ENCODE measurements at places on chromosomes 6 and 20. TPM values are rescaled to one million over a fixed set of nuclear protein-coding genes. Genes with fewer than 3 reads are reported as not detected.
A peak's percentile ranks its signal among the peaks of the same experiment; 100 is the strongest.

HFE gene
- 13.2 TPM for total RNA-seq

TFEB gene
- total RNA-seq = 3.1 TPM

BPIFB1 gene
- total RNA-seq = not detected

KHDC1L gene
- 0.21 TPM for total RNA-seq

ELOVL2 gene
- total RNA-seq = 0.18 TPM

ZNF391 gene
- total RNA-seq = 3.5 TPM

DNA sequence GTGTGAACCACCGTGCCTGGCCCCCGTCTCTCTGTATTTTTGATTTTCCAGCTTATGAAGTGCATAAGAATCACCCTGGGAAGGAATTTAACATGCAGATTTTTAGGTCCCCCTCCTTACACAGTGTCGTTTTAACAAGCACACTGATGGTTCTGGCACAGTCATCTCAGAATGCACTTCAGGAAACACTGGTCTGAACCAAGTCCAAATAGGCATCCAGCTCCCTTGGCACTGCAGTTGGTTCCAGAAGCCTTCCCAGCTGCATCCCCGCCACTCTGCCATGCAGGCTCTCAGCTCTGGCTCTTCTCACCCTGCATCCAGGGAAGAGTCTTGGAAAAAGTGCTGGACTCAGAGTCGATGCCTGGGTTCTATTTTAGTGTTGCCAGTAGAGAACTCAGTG, 20.1 kb downstream of the RIPOR2 start:
- no peak for DNase-seq

DNA sequence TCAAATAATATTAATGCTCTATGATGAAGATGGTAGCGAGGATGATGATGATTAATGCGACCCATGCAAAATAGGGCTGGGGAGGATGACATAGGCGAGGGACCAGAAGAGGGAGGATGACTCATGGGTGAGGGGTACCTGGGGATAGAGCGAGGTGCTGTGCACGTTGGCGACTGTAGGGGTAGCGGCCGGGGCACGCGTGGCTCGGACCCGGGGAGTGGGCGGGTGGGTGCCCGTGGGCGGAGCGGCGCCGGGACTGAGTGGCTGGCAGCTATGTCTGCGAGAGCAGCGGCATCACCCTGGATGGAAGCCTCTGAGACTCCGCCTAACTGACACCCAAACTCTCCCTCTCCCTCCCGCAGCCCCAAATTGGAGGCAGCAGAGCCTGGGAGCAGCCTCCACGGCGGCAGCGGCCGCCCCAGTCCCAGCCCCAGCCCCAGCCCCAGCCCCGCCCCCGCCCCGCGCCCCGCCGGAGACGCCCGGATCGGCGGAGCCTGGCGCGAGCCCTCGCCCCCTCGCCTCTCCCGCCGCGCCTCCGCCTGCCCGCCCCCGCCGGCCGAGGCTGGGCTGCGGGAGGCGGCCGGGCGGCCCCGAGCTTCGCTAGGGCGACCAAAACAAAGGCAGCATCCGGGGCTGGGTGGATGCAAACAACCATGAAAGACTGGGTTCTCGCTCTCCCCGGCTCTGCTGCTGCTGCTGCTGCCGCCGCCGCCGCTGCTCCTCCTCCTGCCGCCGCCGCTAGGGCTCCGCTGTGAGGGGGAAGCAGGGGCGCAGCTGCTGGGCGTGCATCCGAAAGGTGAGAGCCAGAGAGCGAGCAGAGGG, at the start of gene RIMS1:
RIMS1 (plus strand) TSS at position 367 of the 822 bp plus-strand sequence. CDS start 474 bp downstream, outside the sequence.
- DNase-seq = no peak

GRCh38 chr20:22559711-22560318, 24.6 kb downstream of the FOXA2 start:
- DNase-seq = no peak

DNA sequence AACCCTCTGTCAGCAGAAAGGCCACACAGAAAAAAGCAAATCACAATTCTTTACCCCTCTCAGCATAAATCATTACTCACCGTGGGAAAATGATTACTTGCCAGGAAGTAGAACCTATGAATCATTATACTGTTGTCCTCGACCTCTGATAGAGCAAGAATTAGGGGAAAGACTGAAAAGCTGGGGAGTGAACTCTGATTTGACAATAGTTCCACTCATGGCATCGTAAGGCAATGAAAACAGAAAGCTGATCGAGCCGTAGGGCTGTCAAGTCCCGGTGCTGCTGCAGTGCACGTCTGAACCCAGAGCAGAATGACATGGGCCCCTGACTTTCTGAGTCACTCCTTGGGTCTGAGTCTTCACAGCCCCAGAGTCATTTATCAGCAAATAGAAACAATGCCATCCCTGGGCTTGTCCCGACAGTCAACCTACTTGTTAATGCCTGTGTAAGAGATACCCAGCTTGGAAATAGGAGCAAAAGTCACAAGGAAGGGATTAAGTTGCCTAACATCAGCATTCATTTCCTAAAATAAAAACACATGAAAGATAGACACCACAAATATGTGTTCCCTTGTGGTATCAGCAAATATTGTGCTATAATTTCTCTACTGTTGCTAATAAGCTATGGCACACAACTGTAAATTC, 224.8 kb upstream of the MARCKS start:
- peak; percentile 100 for DNase-seq

GRCh38 chr6:55822815-55823214, 52.6 kb downstream of the BMP5 start:
- DNase-seq = peak; percentile 46

DNA sequence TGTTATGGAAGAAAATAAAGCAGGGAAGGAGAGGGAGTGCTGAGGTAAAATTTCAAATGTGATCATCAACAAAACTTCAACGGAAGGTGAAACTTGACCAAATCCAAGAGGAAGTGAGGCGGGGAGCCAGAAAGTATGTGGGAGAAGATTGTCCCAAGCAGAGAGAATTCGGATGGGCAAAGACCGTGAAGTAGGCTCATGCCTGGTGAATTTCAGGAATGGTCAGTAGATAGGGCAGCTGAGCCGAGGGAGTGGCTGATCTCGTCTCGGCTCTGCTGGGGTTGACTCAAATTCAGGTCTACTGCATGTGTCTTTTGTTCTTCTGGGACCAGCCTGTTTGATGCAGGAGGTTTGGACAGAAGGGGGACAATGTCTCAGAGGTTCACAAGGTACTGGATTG, 7.0 kb upstream of the CSNK2A1 start:
- no peak for DNase-seq

GRCh38 chr6:113539202-113539601, 317.9 kb upstream of the MARCKS start:
- no peak for DNase-seq

Measured in foreskin keratinocyte (primary cell).